Activated T-helper 1 cell treated with anti-CD3 and anti-CD28 coated beads, Interleukin-2, amount 50 U/mL, for 16 hours (primary cell): ENCODE measurements at places on chromosomes 6 and 20.

GRCh38 chr6:80690551-80691131 is 584.2 kb downstream of the BCKDHB start:
- no peak for DNase-seq

DNA sequence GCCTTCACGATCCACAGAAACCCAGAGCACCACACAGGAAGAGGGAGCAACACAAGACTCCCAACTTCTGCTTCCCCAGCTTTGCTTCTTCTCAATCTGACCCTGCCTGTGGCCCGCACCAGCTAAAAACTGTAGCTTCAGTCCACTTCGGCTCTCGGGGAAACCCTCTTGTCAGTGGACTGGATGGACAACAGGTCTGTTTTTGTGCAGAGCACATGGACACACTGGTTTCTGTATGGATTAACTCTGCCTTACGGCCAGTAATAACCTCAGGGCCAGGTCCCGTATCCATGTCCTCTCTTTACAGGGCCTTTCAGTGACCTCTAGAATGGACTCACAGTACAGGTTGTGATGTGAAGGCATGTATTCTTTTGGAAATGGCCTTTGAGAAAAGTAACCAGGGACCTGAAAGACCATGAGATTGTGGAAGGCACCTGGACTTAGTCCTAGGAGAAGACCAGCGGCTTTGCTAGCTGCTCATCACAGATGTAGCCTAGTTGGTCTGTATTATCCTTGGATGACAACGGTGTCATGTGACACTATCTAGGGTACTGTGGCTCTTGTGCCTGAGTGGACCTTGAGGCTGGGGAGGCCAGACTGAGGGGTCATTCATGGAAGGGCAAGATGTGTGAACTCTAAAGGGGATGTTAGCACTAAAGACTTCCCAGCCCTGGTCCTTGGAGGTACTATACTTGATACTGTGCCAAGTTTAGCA is 5.8 kb downstream of the POLR1C start:
- no peak for DNase-seq

GRCh38 chr20:45211569-45212474 is 5.0 kb downstream of the SEMG1 start:
- no peak for DNase-seq

- DNase-seq: no peak
These were observed 97.9 kb upstream of the NEDD9 start for GRCh38 chr6:11330413-11330760.

DNA sequence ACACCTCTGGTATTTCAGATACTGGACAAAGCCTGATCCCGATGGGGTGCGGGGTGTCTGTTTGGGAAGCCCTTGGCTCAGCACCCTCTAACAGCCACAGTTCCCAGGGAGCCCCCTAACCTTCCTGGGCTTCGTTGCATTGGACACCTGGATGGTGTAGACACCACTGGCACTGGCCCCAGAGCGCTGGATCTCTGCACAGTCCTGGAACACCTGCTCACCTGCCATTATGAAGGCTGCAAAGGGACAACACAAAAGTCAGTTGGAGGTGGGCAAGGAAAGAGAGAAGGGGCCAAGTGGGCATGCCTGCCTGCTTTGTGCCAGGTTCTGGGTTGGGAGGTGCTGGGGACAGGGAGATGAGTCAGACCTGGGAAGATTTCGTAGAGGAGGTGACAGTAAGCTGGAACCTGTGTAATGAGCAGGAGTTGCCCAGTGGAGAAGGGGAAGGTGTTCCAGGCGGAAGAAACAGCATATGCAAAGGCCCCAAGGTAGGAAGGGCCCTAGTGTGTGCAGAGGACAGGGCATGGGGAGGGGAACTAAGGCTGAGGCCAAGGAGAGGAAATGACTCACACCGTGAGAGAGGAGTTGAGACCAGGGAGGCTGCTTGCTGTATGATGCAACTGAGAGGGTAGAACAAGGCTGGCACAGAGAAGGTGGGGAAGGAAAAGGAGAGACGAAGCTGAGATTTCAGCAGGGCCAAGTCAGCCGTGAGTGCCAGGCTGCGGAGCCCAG is 34.9 kb downstream of the ANGPT4 start:
- DNase-seq: no peak
